CD4-positive, alpha-beta T cell treated with Interleukin-6 for 4 hours (primary cell): ENCODE measurements at places on chromosomes 3 and 15.
A peak's percentile ranks its signal among the peaks of the same experiment; 100 is the strongest.

DNA sequence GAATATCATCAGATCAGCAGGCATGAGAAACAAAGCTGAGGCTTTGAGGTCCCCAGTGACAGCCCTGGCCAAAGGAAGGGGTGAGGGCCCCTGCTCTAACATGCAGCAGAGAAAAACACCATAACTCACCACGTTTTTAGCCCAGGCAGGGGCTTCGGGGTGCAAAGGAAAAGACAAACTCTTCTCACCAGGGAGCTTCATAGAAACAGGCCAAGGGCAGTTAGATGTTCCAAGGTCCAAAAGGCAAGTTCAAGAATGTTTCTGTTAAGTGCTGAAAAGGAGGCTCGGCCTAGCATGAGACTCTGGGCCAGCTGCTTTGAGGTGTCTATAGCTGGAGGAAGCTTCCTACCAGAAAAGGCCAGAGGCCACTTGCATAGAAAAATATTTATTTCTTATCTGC lies 608.4 kb upstream of the CFAP20DC start:
- no peak for DNase-seq

- DNase-seq: no peak
Measured at GRCh38 chr3:94226078-94226477, 163.2 kb downstream of the NSUN3 start.

GRCh38 chr3:193701953-193702635 lies 109.1 kb downstream of the OPA1 start:
- DNase-seq: no peak

DNA sequence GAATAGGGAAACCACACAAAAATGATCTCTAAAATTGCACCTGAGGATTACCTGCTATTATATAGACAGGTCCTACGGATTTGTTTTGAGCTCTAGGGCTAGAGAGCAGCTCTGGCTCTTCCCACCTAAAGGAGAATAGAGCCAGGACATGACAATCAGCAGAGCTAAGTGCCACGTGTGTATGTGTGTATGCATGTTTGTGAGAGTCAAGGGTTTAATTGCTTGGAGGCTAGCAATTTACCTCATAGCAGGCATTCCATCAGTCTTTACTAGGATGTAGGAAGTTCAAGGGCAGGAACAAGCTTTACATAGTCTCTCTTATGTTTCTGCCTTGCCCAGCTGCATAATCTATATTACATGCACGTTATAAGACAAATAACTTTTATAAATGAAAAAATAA lies 498.2 kb downstream of the NSUN3 start:
- no peak for DNase-seq

GRCh38 chr3:45064512-45065372 lies 38.6 kb downstream of the CLEC3B start:
- no peak for DNase-seq

GRCh38 chr15:79914728-79915127 lies 17.9 kb upstream of the MTHFS start:
- no peak for DNase-seq

- DNase-seq: no peak
Measured at GRCh38 chr3:59380146-59380545, 330.3 kb upstream of the CFAP20DC start.

GRCh38 chr3:4754180-4755086 lies 224.8 kb upstream of the BHLHE40 start:
- DNase-seq: no peak

- DNase-seq: no peak
Measured at GRCh38 chr3:62049033-62049432, 324.3 kb downstream of the FEZF2 start.

DNA sequence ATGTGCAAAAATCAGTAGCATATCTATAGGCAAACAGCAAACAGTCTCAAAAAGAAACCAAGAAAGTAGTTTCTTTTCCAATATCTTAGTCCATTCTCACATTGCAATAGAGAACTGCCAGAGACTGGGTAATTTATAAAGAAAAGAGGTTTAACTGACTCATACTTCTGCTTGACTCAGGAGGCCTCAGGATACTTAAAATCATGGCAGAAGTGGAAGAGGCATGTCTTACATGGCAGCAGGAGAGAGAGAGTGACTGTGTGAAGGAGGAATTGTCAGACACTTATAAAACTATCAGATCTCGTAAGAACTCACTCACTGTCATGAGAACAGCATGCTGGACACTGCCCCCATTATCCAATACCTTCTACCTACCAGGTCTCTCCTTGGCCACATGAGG lies 327.9 kb upstream of the EPHA3 start:
- DNase-seq: no peak

DNA sequence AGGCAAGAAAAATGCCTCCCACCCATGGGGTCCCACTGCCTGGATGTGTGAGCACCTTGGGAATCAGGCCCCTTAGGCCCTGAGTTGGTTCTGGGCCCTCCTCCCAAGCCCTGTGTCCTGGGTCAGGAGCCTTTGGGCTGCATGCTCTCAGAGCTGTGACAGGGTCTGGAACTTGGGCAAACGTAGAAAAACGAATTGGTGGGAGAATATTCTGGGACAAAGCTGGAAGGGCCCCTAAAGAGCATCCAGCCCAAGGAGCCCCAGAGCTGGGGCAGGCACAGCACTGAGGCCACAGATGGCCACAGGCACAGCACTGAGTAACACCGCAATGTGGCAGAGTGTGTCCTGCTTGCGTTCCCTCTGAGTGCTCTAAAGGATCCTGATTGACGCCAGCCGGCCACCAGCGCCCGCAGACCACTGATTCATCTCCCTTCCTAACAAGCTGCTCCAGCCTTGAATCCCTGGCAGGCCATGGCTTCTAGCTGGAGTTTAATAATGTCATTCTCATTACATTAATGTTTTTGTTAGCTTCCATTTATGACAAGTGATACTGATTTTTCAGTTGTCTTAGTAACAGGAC lies 18.6 kb upstream of the SEC13 start:
- DNase-seq: no peak

GRCh38 chr15:47678040-47678439 lies 39.3 kb upstream of the SEMA6D start:
- no peak for DNase-seq

DNA sequence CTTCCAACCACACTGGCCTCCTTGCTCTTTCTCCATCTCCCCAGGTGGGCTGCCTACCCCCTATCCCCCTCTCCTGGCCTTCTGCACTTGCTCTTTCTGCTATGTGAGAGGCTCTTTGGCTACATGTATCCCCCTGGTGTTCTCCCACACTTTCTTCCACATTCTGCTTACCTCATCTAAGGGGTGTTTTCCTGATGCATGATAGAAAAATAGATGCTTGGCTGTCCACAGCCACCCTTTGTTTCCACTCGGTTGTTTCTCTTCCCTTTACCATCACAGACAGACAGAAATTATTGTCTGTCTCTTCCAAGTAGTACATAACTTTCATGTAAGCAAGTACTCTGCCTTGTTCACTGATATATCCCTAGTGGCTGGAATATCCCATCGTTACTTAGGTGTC lies 39.2 kb downstream of the MCTP2 start:
- no peak for DNase-seq

- peak; percentile 24 for DNase-seq
Measured at GRCh38 chr3:188358787-188359493, 205.0 kb downstream of the LPP start.

DNA sequence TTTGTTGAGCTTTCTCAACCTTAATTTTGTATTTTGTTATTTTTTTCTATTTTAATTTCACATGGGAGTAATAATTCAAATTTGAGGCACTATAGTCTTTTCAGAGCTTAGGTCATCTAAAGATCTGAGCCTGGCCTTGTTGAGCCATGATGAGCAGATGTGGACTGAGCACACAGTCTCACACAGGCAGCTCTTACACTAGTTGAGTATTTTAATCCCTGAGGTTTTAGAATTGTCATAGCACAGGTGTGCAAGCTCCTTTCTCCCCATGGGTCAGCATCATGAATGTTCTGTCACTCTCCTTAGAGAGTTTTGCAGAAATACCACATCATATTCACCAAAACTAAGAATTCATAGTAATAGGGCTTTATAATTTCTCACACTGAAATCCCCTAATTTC lies 4.9 kb downstream of the ZBTB38 start:
- no peak for DNase-seq

DNA sequence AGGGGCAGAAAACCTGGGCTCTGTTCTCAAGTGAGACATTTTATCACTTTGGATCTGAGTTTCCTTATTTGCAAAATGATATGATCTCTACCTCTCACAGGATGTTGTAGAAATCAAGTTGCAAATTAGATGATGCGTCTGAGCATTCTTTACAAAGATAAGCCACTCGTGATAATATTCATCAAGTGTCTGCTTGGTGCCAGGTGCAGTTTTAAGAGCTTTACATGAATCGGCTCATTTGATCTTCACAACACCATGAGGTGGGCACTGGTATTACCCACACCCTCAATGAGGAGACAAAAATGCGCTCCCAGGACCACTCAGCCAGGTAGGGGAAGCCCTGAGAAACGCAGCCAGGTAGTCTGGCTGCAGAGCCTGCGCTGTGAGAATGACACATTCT lies 59.1 kb upstream of the CA12 start:
- no peak for DNase-seq

DNA sequence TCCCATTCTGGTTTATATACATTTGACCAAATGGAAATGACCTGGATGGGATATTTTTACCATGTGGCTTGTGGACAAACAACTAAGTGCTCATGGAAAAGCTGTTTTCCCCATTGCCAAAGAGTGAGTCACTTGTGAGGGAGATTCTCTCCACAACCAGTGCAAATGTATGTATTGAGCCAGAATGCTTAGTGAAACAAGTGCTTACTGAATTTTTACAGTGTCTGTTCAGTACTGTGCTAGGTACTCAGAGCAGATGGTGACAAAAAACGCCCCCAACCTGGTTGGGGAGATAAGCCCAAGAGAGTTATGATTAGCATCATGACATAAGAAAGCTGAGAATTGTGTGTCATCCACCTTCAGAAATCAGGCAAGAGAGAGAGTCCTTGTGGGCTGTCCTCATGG lies 2.3 kb downstream of the CHP1 start:
- no peak for DNase-seq

DNA sequence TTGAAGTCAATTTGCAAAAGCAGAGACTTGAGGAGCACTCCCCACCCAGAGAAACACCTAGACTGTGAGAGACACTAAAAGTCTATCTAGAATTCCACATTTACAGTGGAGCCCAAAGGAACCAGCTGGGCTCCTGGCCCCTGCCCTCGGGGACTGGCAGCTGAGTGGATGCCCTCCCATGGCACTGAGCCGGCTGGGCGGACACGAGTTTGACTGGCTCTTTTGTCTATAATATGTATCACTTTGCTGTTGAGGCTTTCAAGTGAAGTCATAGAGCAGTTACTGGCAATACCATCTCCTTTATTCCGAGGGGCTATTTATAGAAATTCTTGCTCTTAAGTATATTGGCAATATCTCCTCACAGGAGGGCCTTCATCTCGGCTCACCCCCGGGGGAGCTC lies 65.8 kb upstream of the TNFAIP8L3 start:
- DNase-seq: no peak

DNA sequence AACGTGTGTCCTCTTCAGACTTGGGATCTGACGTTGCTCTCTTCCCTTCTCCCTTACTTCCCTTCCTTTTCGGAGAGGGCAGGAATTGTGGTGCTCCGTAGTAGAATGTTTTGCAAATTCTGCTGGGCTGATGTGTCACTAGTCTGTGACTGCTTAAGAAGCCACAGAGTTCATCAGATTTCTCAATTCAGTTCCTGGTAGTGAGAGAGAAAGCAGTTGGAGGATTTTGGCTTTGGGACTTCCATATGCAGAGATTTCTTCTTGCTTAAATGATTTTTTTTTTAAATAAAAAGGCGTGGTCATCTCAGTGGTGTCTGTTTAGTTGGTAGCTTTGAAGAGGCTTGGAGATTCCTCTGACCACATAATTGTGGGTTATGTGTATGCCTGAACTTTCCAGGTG lies 10.1 kb downstream of the CEMIP start:
- no peak for DNase-seq

DNA sequence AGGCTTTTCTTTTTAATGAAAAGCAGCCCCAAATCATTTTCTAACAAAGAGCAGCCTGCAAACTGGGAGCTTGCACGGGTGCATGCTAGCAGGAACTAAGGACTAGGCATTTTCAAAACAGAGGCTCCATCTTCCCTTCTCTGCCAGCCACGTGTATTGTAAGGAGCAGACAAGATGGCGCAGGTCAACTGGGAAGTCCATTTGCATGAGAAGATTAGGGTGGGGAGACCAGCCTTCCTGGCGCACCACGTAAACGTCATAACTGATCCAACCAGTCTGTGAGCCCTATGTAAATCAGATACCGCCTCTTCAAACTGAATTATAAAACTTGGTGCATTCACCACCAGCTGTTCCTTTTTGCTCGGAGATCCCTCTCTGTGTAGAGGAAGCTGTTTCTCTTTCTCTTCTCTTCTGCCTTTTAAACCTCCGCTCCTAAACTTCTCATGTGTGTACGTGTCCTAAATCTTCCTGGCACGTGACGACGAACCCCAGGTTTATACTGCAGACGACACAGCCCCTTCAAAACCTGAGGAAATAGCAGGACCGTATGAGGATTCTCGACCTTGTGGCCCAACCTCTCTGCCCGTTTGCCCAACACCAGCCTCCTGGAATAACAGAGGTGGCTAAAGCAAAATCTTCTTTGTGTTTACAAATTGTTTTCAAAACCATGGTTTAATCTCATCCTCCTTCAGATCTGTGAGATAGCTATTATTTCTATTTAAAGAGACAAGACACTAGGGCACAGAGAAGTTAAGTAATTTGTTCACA lies 26.4 kb upstream of the SLC30A4 start:
- DNase-seq: no peak

GRCh38 chr3:186635532-186635931 lies 4.7 kb upstream of the FETUB start:
- DNase-seq: no peak

DNA sequence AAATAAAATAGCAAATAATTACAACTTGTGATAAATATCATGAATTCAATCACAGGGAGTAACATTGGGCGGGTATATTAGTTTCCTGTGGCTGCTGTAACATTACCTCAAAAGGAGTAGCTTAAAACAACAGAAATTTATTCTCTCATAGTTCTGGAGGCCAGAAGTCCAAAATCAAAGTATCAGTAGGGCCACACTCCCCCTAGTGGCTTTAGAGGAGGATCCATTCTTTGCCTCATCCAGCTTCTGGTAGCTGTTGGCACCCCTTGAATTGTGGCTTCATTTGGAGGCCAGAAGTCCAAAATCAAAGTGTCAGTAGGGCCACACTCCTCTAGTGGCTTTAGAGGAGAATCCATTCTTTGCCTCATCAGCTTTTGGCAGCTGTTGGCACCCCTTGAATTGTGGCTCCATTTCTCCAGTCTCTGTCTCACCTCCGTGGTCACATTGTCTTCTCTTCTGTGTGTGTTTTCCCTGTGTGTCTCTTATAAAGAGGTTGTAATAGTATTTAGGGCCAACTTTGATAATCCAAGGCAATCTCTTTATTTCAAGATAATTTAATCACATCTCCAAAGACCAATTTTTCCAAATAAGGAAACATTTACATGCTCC lies 3.1 kb upstream of the CFAP20DC start:
- DNase-seq: peak; percentile 3

DNA sequence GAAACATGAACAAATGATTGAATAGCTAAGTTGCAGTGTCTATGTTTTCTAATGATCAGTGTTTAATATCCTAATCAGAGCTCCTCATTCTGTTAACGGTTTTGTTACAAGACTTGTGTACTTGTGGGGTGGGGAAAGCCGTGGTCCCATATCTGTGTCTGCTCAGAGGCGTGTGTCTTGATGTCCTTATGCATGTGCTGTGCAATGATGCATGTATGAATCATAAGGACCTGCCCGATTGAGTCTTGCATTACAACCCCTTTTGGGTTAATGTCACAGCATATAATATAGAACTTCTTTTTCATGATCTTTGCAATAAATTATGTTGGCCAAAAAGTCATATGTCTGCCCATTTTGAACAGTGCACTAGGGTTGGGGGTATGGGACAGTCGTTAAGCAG lies 233.4 kb downstream of the ITPR1 start:
- DNase-seq: no peak

GRCh38 chr3:116896116-116896515 lies 186.5 kb downstream of the TUSC7 start:
- no peak for DNase-seq
